ENCODE measurements at places on chromosomes 3 and 15. TPM values are rescaled to one million over a fixed set of nuclear protein-coding genes. Genes with fewer than 3 reads are reported as not detected.

DNA sequence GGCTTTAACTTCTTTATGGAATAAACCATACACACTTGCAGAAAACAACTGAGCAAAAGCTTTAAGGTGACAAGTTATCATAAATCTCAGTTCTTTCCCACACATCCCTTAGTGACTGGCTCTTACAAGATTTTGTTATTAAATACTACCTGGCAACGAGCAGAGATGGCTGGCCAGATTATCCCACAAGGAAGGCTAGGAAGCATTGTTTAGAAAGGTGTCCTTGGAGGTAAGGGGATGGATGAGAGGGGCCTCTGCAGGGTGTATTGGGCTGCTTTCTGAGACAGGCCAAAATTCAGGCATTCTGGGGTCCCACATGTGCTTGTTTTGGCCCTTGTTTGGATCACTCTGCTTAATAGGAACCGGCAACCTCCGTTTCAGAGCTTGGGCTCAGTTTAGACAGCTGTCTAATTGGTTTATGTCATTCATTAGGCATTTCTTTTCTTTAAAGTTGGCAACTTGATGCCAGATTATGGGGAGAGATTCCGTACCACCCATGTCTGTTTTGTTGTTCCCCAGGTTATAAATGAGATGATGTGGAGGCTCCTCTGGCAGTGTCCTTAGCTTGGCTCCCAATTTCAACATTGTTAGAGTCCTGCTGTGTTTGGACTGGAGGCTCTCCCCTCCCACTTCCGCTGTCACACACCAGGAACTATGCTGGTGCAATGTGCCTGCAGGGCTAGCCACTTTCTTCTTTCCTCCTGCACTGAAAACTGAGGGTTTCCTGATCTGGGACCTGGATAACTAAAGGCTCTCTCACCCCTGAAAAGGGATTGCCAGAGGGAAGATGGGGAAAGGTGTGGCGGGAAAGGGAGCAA, 121.1 kb downstream of the TPRG1 start:
- DNase-seq: no peak

- DNase-seq: no peak
Measured at GRCh38 chr15:40756938-40757337, 1.9 kb upstream of the RMDN3 start.

DNA sequence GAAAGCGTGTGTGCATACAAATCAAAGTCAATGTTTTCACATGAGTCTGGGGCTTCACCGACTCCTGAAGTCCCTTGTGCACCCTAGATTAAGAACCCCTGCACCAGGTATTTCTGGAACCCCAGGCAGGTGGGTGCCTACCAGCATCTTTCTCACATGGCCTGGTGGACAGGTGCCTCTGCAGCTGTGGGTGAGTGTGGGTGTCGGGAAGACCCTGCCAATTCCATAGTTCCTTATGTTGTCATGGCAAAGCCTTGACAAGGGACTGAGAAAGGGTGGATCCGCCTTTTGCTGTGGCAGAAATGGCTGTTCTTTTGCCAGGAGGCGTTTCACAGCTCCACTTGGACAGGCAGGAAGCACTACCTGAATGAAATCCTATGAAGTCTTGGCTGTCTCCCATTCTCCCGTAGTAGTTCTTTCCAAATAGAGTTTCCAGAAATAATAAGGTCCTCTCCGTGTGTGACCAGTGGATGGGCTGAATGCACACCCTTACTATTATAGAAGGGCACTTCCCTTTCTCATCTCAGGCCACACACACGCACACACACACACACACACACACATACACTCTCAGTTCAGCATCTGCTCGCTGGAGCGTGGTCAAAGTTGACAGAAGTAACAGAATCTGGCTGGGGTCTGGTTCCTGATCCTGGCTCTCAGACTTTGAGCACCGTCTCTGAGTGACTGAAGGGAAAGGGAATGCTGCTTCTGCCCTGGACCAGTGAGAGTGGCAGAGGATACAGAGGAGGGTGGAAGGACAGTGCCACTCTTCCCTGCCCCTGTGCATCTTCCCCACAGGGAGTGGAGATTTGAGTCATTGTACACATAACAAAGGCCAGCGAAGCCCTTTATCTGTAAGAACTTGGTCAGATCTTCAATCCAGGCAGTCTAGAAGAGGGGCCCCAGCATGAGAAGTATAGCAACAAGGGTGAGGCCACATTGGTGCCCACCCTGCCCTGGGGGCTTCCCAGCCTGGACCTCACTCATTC, 38.7 kb downstream of the PDIA5 start:
- no peak for DNase-seq

- peak; percentile 66 for DNase-seq
Measured at GRCh38 chr3:105827959-105828358, 40.9 kb downstream of the CBLB start.

LRRIQ4 gene
- not detected for total RNA-seq

DNA sequence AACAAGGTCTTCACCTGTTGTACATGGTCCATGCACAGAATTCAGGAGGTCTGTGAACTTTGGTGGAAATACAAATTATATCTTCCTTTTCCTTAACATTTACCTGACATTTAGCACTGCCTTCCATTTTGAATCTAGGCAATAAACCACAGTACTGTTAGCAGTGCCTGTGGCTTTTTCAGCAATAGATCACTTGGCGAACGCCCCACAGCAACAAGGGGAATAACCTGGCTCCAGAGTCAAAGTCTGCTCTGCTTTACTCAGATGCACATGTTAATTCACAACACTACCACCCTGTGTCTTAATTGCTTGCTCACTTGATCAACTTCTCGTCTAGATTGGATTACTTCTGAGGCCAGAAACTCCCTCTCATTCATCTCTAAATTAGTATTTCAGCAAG, 414.6 kb upstream of the PROK2 start:
- DNase-seq: no peak

GRCh38 chr15:75673426-75674235, 25.9 kb downstream of the SNX33 start:
- no peak for DNase-seq

GJD2 gene
- not detected for total RNA-seq

DNA sequence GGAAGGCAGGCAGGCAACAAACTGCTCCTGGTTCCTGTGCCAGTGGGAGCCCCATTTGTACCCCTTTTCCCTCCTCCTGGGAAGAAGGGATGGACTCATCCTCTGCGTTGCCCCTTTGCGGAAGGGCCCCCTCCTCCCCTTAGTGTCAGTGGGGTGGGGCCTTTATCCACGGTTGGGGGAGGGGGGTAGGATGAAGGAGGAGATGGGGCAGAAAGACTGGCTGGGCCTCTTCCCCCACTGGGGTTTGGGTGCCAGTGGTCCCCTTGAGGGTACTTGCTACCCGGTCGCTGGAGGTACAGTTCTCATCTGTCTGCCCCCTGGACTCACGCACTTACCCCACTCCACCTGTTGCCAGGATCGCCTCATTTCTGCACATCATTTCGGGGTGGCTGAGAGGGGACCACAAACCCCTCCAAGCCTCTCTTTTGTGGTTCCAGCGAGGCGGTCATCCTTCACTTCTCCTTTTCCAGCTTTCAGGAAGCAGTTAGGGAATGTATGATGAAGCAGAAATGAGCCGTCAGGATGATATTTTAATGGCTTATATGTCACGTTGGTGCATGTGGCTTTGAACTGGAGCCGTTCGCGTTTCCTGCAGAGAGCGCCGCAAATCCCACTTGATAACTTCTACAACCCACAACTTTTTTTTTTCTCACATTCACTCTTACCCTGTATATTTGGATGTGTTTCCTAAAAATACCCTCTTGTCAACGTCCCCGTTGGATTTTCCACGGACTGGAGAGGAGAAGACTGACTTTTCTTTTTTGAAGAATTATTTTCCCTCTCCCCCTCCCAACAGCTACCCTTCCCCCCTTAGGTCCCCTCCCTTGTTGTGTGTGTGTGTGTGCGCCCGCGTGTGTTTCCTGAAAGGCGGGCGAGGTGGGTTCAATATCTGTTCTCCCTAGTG, at the start of gene ZIC4:
Gene ZIC4, minus strand, starts transcription at position 516 of the 904 bp plus-strand sequence. CDS start 3,746 bp downstream, outside the sequence.
- no peak for DNase-seq

DNA sequence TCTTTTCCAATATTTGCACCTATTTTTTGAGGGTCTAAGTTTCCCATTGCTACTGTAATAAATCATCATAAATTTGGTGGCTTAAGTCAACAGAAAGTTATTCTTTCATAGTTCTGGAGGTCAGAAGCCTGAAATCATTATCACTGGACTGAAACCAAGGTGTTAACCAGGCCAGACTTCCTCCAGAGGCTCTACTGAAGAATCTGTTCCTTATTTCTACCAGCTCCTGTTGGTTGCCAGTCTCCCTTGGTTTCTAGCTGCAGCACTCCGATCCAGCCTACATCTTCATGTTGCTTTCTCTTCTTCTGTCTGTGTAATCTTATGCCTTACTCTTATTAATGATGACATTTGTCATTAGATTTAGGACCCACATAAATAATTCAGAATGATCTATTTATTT, 22.0 kb upstream of the ARPP21 start:
- no peak for DNase-seq

DNA sequence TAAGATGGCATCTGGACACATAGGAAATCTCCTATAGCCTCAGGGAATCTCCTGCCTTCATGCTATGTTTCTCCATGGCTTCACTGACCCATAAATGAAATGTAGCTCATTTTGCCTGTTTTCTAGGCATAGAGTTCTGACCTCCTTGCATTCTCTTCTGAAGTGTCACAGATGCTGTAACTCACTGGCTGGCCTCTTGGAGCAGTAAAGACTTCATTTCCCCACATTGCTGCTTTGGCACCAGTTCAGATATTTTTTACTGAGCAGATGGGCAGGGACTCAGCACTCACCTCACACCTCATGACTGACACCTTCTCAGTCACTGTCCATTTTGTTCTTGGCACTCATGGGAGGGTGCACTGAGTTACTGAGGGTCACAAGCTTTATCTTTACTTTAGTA, 286.7 kb upstream of the TGFBR2 start:
- peak; percentile 60 for DNase-seq

GRAMD2A gene
- total RNA-seq: 0.29 TPM

CCR8 gene
- total RNA-seq: not detected

Measured in endothelial cell of umbilical vein (primary cell).